ENCODE measurements at places on chromosomes 3 and 15. TPM values are rescaled to one million over a fixed set of nuclear protein-coding genes. Genes with fewer than 3 reads are reported as not detected.

LRRK1 gene
- 5.5 TPM for total RNA-seq

RAB6B gene
- 1.4 TPM for total RNA-seq

GOLGA8J gene
- not detected for total RNA-seq

SLC12A1 gene
- not detected for total RNA-seq

UACA gene
- 30.3 TPM for total RNA-seq

FBN1 gene
- 33.5 TPM for total RNA-seq

AMIGO3 gene
- total RNA-seq = 4.2 TPM

SLC12A8 gene
- total RNA-seq = 3.7 TPM

CNTN6 gene
- 0.73 TPM for total RNA-seq

SORD gene
- 48.8 TPM for total RNA-seq

DNA sequence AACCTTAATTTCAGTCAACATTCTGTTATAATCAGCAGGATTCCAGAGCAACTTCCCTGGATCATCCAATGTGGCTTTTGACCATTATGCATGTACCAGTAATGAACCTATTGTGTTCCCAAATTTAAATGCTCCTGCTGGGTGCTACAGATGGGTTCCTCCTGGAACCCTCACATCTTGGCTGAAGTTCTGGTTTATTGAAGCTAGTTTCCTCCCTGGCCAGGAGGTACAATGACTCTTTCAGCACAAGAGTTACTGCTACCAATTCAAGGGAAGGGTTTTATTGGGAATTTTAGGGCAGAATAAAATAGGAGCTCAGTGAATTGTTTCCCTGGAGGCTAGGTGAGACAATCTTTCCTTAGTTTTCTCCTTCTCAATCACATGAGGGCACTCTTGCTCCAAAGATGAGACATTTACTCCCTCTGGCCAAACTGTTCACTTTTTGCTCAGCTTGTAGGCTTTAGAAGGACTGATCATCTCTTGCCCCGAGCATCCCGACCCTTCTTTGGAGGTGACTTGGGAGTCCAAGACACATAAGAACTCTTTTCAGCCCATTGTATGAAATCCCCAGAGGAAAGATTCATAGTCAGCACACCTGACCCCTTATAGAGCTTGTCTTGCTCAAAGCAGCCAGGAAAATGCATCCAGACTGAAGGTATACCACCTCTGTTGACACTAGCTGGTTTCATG is 8.8 kb upstream of the NPHP3 start:
- H3K4me1 ChIP-seq = no peaks in the 10 kb centered on the region
- no peaks in the 10 kb centered on the region for H3K27me3 ChIP-seq
- H3K36me3 ChIP-seq = no peaks in the 10 kb centered on the region
- peak; percentile 87 for DNase-seq

DNA sequence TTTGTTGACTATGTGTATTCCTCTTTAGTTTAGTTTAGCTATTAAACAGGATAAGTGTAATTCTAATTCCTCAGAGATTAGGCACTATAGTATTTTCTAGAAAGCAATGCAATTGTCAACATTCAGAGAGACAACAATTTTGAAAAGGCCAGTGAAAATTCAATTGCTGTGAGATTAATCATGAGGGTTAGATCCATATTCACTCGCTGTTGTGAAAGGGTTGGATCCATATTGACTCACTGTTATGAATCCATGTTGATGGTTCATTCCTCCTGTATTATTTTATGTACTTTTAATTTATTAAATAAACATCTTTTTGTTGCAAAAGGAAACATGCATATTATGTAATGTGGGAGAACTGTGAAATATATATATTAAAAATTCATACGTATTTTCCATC is 641 bp downstream of the TRAT1 start:
- no peaks in the 10 kb centered on the region for H3K36me3 ChIP-seq
- H3K27ac ChIP-seq = no peak overlapping the region
- no peaks in the 10 kb centered on the region for H3K27me3 ChIP-seq
- H3K4me3 ChIP-seq = no peak overlapping the region

DNA sequence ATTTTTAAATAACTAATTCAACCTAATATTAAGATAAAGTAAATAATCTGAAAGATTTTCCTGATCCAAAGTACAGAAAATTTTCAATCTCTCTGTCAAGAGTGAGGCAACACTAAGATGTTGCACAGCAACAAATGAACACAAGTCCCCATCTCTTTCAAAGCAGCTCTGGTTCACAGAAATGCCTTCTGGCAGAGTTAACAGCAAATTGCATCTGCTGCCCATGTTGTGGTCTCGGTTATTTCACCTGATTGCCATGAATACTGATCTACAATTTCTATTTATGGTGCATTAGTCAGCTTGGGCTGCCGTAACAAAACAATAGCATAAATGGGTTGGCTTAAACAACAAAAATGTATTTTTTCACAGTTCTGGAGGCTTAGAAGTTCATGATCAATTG is 167.3 kb downstream of the BCHE start:
- no peaks in the 10 kb centered on the region for H3K27me3 ChIP-seq
- H3K4me1 ChIP-seq = no peaks in the 10 kb centered on the region
- H3K4me3 ChIP-seq = no peak overlapping the region
- DNase-seq = no peak
- no peak overlapping the region for H3K27ac ChIP-seq

DNA sequence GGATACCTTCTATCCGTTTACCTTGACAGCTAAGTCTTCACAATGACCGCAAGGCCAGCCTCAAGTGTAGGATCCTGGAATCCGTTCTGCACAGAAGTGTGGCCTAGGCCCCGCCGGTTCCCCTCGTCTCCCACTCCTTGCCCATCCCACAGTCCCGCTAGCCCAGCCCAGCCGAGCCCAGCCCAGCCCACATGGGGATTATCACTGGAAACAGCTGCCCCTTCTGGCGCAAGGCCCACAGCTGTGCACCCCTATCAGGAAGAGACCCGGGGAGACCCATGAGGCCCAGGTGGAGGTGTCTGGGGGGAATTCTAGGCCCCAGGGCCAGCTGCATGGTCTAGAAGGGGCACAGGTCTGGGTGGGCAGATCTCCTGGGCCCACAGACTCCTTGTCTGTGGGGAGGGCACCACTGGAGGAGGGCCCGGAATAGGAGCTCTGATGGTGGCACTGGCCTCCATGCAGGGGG is 27.9 kb upstream of the KLF13 start:
- H3K4me3 ChIP-seq = no peak overlapping the region
- peak overlapping the region; percentile 38 for H3K27ac ChIP-seq
- DNase-seq = peak; percentile 90
- H3K36me3 ChIP-seq = no peaks in the 10 kb centered on the region

- H3K27me3 ChIP-seq = no peaks in the 10 kb centered on the region
- no peak for DNase-seq
- no peaks in the 10 kb centered on the region for H3K4me1 ChIP-seq
- no peak overlapping the region for H3K4me3 ChIP-seq
Measured at GRCh38 chr3:130692455-130692854, 54.2 kb downstream of the PIK3R4 start.

GRCh38 chr3:53168175-53168923 is 7.3 kb downstream of the PRKCD start:
- peaks cover 15% of the 10 kb centered on the region for H3K4me1 ChIP-seq
- no peak for DNase-seq
- no peak overlapping the region for H3K4me3 ChIP-seq
- H3K27ac ChIP-seq = no peak overlapping the region

DNA sequence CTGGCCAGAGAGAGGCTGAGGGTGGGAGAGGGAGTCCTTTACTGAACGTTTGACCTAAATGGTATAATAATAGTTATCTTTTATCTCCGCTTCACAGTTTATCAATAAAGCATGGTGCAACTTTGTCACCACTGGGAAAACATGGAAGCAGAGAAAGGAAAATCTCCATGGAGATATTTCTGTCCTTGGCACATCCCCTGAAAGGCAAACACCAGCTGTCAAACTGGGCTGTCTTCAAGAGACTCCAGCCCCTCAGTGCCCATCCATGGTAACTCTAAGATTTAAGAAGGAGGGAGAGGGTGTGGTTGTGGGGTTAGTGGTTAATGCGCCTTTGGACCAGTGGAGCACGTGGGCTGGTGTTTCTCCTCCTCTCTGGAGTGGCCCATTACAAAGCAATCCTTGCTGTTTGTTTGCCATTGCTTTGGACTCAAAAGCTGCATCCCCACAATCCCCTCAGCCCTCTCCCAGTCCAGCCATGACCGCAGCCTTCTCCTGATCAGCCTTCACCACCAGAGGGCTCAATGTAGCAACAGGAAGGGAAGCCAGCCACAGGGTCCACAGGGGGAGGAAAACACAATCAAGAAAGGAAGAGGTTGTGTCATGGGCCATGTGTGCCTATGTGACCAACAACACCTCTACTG is 38.2 kb upstream of the FAM174B start:
- H3K4me1 ChIP-seq = no peaks in the 10 kb centered on the region
- no peaks in the 10 kb centered on the region for H3K36me3 ChIP-seq
- DNase-seq = peak; percentile 74
- H3K27ac ChIP-seq = no peak overlapping the region

DNA sequence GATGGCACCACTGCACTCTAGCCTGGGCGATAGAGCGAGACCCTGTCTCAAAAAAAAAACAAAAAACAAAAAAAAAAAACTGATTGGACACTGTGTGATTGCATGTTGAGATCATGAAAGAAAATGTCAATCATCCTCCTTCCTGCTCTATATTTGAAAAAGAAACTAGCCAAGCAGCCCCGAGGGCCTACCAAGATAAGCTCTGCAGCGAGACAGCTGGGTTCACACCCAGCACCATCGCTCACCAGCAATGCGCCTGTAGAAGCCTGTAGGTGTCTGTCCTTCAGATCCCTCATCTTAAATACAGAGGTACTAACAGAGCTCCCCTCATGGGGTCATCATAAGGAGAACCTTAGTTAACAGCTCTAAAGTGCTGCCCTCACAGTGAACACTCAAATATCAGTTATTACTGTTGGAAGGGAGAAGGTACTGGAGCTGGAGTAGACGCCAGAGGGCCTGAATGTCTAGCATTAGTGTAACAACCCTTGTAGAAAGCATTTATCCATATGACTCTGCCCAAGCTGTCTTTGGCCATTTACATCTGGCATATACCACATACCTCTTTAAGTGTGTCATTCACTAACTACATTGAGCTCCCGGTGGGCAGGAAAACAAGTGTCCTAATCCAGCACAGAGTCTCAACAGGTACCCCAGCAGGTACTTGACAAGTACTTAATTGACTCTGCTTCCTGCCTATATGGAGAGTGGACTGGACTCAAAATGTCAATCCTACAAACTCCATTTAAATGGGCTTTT is 22.9 kb downstream of the MYLK start:
- H3K27ac ChIP-seq = no peak overlapping the region
- no peaks in the 10 kb centered on the region for H3K4me1 ChIP-seq
- no peaks in the 10 kb centered on the region for H3K27me3 ChIP-seq
- H3K4me3 ChIP-seq = no peak overlapping the region

- no peaks in the 10 kb centered on the region for H3K27me3 ChIP-seq
- H3K4me1 ChIP-seq = no peaks in the 10 kb centered on the region
- no peak for DNase-seq
- no peaks in the 10 kb centered on the region for H3K36me3 ChIP-seq
- no peak overlapping the region for H3K27ac ChIP-seq
Measured at GRCh38 chr3:48660800-48661400, 1.8 kb downstream of the CELSR3 start.

DNA sequence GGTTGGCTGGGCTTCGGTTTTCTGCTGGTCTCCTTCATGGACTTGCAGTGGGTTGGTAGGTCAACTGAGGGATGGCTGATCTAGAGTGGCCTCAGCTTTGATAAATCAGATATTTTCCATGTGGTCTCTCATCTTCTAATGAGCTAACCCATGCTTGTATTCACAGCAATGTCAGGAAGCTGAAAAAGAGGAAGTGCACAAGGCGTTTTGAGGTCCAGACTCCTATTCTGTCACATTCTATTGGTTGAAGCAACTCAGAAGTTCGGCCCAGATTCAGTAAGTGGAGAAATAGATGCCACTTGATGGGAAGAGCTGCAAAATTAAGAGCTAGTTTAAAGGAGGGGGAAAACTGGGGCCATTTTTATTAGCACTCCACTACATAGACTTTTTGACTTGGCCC is 361.2 kb downstream of the DIPK2A start:
- H3K36me3 ChIP-seq = no peaks in the 10 kb centered on the region
- no peaks in the 10 kb centered on the region for H3K4me1 ChIP-seq
- no peak overlapping the region for H3K4me3 ChIP-seq
- no peak for DNase-seq
- H3K27me3 ChIP-seq = no peaks in the 10 kb centered on the region

- H3K36me3 ChIP-seq = no peaks in the 10 kb centered on the region
- H3K27me3 ChIP-seq = no peaks in the 10 kb centered on the region
- no peaks in the 10 kb centered on the region for H3K4me1 ChIP-seq
- DNase-seq = no peak
Measured at GRCh38 chr3:99071096-99071495, 169.6 kb upstream of the DCBLD2 start.

DNA sequence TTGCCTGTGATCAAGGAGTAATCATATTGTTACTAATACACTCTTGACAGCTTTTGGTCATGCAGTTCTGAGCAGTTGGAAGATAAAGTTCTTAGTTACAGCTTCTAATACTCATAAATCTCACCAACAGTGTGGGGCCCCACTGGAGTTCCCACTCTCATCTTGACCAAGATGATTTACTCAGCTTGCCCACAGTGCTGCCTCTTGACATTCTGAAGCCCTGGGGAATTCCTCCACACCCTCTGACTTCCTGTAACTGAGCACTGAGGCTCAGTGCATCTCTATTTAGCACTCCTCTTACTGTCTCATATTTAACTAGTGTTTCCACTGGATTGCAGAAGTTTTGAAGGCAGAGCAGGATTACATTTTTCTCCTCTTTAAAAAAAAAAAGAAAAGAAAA is 1.9 kb upstream of the ARL6IP5 start:
- no peak overlapping the region for H3K27ac ChIP-seq
- no peaks in the 10 kb centered on the region for H3K36me3 ChIP-seq
- peaks cover 14% of the 10 kb centered on the region for H3K4me1 ChIP-seq
- no peaks in the 10 kb centered on the region for H3K27me3 ChIP-seq
- DNase-seq = peak; percentile 36
- no peak overlapping the region for H3K4me3 ChIP-seq

DNA sequence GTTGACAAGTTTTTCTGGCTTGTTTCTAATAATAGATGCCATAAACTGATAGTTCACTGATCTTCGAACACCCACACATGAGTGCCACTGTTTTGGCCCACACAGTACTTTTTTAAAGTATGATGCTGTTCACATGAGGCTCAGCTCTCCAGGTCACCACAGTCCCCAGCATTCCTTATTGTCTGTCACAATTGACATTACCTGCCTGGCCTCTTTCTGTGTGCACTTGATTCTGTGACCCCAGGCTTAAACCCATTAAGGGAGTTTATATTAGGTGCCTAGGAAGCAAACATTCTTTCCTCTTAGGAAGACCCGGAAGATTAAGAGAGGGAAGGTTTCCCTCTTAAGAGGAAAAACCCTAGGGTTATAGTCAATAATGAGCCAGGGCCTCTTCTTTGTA is 24.2 kb upstream of the LRRFIP2 start:
- H3K4me3 ChIP-seq = no peak overlapping the region
- no peak for DNase-seq
- H3K27ac ChIP-seq = peak overlapping the region; percentile 99
- H3K27me3 ChIP-seq = no peaks in the 10 kb centered on the region

DNA sequence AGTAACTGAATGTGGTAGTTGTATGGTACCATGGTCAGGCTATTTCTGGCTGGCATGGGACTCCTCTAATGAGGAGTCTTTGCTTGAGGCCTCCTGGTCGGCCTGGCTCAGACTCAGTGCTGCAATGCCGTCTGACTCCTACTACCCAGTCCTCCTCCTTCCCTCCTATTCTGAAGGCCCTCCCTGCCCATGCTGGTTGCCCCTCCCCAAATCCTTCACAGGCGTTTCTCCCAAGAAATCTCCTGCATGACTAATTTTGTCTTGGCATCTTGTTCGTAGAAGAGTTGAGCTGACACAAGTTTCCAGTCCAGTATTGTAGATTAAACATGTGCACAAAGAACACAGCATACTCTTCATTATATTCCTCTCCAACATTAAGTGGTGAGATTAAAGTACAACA is 115.5 kb downstream of the NFKBIZ start:
- H3K27me3 ChIP-seq = no peaks in the 10 kb centered on the region
- DNase-seq = no peak
- no peaks in the 10 kb centered on the region for H3K4me1 ChIP-seq
- H3K27ac ChIP-seq = no peak overlapping the region

All from SJCRH30 (cell line).